ENCODE measurements at places on chromosomes 6 and 20.

GRCh38 chr20:46894971-46895905, 595 bp downstream of the EYA2 start:
- no peak for DNase-seq

DNA sequence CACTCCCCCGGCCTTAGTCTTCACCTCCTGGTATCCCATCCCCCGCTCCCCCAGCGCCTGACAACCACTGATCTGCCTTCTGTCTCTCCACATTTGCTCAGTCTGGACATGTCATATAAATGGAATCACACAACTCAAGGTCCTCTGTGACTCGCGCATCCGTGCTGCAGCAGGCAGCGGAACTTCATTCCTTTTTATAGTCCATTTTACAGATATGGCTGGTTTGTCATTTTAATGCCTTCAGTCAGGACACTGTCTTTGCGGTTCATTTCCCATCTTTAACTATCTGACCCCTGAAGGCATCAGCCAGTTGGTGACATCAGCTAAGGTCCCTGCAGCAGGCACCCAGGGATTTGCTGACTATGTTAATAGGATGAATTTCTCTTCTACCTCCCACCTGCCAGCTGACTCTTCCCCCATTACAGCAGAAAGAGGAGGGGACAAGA, 125.7 kb downstream of the ZMYND8 start:
- DNase-seq, result no peak

GRCh38 chr6:52724406-52725121, 38.7 kb downstream of the GSTA2 start:
- DNase-seq, result peak; percentile 13

DNA sequence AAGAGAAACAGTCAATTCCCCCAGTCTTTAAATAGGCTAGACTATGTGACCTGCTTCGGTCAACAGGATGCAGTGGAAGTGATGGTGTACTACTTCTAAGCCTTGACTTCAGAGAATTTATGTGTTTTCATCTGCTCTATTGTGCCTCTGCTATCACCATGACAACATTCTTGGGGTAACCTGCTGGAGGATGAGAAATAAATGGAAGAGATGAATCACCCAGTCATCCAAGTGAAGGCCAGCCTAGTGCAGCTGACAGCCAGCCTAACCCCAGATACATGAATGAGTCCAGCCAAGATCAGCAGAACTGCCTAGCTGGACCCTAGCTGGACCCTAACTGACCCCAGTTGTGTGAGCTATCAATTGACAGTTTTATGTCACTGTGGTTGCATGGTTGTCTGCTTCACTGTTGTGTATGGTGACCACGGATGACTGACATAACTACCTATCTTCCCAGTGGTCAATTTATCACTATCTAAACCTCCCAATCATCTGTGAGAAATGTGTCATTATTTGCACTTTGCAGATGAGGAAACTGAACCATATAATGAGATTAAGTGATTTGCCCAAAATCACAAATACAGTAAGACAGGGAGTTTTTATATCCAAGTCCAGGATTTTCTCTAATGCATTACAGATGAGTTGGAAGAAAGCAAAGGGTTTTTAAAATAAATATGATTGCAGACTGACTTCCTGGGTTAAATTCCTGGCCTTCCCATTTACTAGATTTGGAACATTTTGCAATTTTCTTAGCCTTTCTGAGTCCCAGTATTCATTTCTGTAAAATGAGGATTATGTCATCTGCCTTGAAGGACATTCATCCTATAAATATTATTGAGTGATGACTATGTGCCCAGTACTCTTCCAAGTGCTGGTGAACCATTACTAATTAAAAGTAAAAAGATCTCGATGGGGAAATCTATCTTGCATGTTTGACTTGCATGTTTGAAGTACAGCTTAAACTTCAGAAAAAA, 136.4 kb upstream of the PLCB4 start:
- no peak for DNase-seq

DNA sequence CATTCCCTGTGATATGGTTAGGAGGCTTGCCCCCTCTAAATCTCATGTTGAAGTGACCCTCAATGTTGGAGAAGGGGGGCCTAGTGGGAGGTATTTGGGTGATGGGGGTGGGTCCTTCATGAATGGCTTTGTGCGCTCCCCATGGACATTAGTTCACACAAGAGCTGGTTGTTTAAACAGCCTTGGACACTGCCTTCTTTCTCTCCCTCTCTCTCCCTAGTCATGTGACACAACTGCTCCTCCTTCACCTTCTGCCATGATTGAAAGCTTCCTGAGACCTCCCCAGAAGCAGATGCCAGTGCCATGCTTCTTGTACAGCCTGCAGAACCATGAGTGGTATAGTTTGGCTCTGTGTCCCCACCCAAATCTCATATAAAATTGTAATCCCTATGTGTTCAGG, 117.2 kb upstream of the SLC22A16 start:
- no peak for DNase-seq

GRCh38 chr6:79650950-79651349, 19.8 kb downstream of the SH3BGRL2 start:
- DNase-seq, result no peak

DNA sequence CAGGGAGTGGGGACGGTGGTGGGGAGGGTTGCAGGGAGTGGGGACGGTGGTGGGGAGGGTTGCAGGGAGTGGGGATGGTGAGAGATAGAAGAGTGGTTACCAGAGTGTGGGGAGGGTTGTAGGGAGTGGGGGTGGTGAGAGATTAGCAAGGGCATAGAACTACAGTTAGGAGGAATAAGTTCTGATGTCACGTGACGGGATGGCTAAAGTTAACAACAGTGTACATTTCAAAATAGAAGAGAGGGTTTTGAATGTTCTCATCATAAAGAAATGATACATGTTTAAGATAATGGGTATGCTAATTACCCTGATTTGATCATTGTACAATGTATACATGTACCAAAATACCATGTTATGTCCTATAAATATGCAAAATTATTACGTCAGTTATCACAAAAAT, 57.6 kb upstream of the FRMD1 start:
- DNase-seq, result no peak

GRCh38 chr6:136427378-136427717, 122.9 kb downstream of the MAP7 start:
- DNase-seq, result no peak

DNA sequence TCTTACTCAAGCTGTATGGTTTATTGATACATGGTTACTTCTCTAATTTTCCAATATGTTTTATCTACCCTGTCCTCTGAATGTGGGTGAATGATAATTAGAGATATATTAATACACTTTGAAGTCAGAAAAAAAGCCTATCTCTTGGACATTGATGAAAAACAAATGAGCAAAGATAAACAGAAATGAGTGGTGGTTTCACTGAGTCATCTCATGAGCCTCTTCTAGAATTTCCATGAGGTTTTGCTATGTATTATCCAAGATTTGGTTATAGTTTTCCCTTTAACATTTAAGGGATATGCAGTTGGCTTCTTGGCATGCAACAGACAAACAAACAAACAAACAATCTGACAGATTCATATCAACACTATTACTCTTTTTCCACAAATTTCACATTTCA, 586.8 kb downstream of the RFPL4B start:
- no peak for DNase-seq

DNA sequence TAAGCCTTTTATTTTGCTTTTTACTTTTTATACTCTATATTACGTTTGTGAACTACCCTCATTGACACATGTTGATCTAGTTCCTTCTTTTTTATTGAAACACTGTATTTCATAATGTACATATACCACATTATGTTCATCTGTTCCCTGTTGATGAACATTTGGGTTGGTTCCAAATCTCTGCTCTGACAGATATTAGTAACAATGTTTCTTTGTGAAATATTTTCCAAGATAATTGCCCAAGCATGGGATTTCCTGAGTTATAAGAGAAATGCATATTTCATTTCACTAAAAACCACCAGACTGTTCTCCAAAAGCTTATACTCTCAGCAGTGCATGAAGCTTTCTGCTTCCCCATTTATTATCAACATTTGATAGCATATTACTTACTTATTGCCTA, 44.2 kb upstream of the TNFRSF21 start:
- DNase-seq, result no peak

DNA sequence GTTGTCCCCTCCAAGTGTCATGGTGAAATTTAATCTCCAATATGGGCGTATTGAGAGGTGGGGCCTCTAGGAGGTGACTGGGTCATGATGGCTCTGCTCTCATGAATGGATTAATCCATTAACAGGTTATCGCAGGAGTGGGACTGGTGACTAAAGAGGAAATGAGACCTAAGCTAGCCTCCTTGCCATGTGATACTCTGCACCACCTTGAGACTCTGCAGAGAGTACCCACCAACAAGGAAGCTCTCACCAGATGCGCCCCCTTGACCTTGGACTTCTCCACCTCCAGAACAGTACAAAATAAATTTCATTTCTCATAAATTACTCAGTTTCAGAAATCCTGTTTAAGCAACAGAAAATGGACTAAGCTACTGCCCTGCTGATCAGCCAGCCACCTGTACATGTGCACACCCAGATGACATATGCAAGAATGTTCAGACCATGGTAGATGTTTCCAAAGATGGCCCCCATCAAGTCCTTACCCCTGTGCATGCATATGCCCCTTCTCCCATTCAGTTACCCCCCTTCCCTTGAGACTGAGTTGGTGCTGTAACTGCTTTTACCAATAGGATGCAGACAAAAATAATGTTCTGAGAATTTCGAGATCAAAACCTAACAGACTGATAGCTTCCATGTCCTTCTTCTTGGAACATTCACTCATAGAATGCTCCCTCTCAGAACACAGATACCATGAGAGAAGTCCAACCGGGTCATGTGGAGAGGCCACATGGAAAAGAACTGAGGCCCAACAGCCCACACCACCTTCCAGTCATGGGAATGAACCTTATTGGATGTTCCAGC, 28.4 kb downstream of the MAP3K5 start:
- DNase-seq, result no peak

- no peak for DNase-seq
Measured at GRCh38 chr6:87164506-87164905, 9.1 kb downstream of the ZNF292 start.

DNA sequence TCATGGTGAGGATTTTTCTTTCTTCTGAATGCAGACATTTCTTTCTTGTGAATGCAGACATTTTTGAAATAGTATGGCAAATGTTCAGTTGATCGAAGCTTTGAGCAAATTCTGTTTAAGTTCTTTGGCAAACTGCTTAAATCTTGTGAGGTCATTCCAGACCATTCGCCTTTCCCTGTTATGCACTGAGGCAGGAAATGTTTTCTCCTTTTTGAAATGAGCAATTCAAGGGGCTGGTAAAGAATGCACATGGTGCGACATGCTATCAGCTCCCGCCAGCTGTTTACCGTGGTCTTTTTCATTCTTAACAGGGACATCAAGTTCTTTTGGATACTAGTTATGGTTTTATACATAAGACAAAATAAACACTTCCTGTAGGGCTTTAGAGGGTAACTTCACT, 112.0 kb upstream of the CCN2 start:
- no peak for DNase-seq

- DNase-seq, result no peak
Measured at GRCh38 chr6:25973923-25974555, 11.4 kb downstream of the TRIM38 start.

- DNase-seq, result peak; percentile 50
Measured at GRCh38 chr6:34154668-34155447, 9.0 kb upstream of the GRM4 start.

DNA sequence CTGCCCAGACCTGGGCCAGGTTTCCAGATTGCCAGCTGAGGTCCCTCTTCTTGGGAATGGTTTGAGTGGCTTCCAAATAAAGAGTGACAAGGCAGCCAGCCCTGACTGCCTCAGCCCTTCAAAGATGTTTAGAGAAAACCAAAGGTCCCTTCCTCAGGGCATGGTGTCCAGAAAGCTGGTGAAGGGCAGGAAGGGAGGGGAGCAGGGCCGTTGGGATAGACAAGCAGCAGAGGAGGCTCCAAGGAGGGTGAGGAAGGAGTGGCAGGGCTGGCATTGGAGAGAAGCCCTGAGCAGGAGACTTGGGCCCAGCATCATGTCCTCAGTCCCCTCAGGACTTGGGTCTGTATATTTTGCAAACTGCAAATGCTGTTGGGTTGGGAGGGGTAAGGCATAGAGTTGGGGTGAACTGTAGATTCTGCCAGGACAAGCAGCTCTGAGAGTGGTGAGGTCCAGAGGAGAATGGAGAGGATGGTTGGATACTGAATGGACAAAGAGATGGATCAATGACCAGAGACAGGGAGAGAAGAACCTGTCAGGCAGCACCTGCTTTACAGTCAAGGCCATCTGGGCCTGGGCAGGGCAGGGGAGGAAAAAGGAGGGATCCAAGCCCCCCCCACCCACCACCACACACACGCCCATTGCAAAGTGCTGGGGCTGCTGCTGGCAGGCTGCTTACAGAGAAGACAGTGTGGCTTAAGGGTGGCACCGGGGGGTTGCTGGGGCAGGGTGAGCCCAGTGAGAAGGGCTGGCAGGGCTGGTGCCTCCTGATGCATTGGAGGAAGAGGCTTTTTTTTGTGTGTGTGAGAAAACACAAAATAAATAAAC, 5.5 kb upstream of the DSN1 start:
- DNase-seq, result no peak

GRCh38 chr6:44627091-44627882, 239.8 kb downstream of the CDC5L start:
- DNase-seq, result no peak

GRCh38 chr6:161215193-161215592, 58.7 kb downstream of the AGPAT4 start:
- no peak for DNase-seq

DNA sequence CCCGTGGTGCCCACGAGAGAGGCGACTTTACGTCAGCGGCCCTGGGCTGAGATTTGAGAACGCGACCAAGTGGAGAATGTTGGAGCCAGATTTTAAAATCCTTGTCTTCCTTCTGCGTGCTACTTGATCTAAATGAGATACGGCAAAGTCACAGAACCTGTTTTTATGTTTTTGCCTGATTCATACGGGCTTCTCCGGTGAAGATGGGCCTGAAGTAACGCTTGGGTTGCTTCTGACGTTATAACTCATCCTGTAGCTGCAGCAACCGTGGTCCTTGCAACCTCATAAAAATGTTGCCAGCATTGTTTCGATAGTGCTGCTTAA, 462 bp upstream of the SLC35B3 start:
- DNase-seq, result no peak

- no peak for DNase-seq
Measured at GRCh38 chr20:48877304-48877703, 44.2 kb upstream of the ARFGEF2 start.
